ENCODE measurements at places on chromosomes 3 and 15.

DNA sequence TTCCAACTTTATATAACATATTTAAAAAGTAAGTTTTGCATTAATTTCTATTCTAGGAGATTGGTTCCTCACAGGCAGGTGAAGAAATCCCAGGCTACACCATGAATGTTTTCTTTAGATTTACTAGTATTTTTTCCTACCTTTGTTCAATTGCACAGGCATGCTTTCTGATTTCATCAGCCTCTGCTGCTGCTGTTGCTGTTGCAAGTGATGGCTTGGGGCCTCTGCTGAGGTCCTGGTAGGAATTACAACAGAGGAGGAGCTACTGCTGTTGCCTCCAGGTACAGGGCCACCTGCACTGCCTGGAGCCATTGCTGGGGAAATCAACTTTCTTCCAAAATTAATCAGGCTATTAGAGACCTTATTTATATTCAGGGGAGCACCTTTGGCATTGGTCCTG, 353.3 kb downstream of the PLCL2 start:
- DNase-seq: peak; percentile 7

- no peak for DNase-seq
These were observed 107.8 kb downstream of the CTNNB1 start for GRCh38 chr3:41307065-41307464.

GRCh38 chr3:14863333-14864100, 44.8 kb downstream of the FGD5 start:
- DNase-seq: peak; percentile 32

- no peak for DNase-seq
These were observed 381.4 kb downstream of the TBC1D5 start for GRCh38 chr3:17360991-17361390.

GRCh38 chr3:17444865-17445264, 297.6 kb downstream of the TBC1D5 start:
- no peak for DNase-seq

DNA sequence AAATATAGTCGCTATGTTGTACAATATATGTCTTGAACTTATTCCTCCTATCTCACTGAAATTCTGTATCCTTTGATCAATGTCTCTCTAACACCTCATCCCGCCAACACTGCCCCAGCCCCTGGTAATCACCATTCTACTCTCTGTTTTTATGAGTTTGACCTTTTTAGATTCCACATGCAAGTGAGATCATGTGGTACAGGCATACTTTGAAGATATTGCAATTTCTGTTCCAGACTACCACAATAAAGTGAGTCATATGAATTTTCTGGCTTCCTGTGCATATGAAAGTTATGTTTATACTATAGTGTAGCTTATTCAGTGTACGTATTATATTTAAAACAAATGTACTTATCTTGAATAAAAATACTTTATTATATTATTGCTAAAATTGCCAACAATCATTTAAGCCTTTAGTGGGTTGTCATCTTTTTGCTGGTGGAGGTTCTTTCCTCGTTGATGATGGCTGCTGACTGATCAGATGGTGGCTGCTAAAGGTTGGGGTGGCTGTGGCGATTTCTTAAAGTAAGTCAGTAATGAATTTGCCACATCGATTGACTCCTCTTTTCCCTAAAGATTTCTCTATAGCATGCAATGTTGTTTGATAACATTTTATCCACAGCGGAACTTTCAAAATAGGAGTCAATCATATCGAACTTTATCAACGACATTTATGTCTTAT, 257.2 kb downstream of the NFKBIZ start:
- DNase-seq: no peak

DNA sequence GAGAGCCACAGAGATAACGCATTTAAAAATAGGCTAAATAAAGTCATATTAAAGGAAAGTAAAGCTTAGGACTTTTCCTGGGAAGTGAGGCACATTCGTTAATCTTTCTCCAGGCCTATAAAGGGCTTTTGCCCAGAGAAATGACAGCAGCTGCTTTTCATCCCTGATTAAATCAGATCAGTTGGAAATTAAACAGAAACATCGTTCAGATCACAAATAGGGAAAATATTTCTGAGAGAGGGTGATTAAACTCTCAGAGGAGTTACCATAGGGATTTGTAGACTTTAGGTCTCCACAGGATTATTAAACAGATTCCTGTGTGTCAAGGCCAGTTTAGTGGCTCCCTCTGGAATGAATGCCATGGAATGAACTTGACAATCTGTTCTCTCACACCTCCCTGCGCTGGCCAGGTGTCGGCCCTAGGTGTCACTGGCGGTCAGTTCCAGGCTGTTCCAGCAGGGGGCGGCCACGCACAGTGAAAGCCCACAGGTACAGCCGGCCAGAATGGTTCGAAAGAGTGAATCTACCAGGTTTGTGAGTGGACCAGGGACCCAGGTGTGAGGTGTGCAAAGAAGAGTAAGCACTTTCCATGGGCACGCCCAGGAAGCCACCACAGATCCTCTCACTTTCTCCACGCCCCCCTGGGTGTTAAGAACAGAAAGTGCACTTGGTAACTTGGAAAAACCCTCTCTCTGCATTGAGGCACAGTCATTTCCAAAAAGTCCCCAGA, 253.0 kb upstream of the RASGRP1 start:
- peak; percentile 90 for DNase-seq

DNA sequence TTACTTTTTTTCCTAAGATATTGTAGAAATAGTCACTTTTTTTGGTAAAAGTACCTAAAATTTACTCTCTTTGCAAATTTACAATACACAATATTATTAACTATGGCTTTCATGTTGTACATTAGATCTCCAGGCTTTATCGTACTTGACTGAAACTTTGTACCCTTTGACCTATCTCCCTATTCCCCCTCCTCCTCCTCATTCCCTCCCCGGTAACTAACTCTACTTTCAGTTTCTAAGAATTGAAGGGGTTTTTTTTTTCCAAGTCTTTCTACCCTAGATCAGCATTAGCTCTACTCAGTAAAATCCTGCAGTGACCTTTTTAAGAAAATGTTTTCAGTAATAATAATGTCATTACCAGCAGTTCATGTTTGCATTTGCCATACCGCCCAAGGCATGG, 10.1 kb downstream of the HACL1 start:
- no peak for DNase-seq

GRCh38 chr3:167941234-167941995, 154.3 kb downstream of the GOLIM4 start:
- no peak for DNase-seq

GRCh38 chr3:160829486-160830009, 73.5 kb downstream of the PPM1L start:
- no peak for DNase-seq

DNA sequence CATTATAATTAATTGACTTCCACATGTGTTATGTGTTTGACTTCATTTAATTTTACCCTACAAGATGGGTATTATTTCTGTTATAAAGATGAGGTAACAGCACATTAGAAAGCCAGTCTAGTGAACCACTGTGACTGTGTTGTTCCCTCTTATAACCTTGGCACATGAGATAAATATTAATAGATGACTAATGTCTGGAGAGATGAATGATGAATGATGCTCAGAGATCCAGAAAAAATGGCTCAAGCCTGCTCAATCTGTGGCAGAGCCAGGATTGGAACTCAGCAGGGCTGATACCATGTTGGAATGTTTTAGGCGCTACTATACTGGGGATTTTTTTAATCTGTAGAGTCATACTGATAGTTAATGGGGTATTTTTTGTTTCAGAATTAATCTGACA, 118.8 kb upstream of the PTX3 start:
- no peak for DNase-seq

- no peak for DNase-seq
These were observed 332.2 kb downstream of the LPP start for GRCh38 chr3:188486126-188486525.

DNA sequence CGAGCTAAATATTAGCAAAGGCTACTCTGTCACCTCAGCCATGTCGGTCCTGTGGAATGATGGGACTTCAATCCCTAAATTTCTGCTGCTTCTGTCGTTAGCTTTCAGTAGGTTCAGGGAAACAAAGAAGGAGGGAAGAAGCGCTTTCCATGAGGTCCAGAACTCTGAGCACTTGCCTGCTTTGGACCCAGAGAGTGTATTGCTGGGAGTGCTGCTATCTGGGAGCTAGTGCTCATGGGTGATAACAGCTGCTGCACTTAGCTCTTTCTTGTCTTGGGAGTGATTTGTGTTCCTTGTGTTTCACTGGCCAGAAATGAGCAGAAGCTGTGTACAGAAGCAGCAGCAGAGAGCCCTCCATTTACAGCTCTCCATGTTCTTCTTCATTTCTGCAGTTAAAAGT, 369.8 kb downstream of the DIPK2A start:
- DNase-seq: no peak

DNA sequence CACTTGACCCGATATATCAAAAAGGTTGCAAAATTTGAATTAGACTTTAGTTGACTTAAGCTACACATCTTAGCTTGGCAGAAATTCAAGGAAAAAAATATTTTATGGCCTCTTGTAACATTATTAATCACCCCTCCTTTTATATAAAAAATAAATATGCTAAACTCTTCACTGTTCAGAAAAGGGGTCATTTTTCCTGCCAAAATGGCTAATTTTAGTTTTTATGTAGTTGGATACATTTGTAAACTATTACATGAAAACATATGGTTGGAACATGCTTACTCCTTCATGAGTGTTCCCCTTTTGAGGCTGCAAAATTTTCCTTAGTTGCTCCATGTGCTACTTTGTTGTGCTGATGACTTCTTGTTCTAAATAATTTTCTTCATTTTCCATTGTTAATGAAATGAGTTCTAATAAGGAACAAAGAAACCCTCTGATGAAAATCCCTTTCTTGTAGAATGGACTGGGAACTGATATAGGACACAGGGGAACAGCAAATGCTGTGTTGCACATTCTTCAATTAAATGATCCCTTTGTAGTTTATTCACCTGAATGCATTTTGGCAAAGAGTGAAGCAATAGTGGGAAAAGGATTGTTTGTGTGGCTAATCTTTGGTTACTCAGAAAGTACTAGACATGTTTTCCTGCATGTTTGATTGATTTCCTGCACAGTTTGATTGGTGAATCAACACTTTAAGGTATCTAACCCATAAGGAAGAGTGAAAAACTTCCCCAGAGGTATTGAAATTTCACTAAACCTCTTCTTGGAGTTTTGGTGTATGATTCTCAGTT, 349.3 kb downstream of the TIGIT start:
- DNase-seq: no peak

DNA sequence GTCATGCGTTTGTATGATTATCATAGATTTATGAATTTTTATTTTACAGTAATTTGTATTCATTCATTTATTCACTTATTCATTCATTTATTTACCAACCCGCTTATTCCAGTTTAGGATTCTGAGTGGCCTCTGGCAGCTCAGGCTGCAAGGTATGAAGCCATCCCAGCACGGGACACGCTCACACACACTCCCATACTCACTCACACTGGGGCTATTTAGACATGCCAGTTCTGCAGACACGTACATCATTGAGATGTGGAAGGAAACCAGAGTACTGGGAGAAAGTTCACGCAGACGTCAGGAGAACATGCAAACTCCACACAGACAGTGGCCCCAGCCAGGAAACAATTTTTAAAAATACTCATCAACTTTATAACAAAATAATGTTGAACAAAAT, 5.1 kb downstream of the CDIN1 start:
- no peak for DNase-seq

- no peak for DNase-seq
These were observed 45.7 kb upstream of the MGLL start for GRCh38 chr3:127867986-127868385.

GRCh38 chr15:66237513-66238235, 15.9 kb downstream of the MEGF11 start:
- DNase-seq: no peak

DNA sequence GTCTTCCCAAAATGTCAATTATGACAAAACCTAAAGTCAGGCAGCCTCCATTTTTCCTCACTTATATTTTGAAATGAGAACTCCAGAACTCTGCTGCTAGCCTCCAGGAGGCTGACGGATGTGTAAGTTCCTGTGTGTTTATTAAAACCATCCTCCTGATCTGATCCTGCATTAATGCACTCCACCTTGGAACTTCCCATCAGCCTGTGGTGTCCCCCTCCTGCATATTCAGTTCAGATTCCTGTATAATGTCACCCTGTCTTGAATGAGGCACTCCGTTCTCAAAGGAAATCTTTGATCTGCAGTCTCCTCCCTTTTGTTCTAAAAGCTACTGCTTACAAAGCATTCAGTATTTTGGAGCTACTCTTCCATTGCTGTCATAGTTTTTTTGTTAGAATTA, 318.2 kb upstream of the ONECUT1 start:
- no peak for DNase-seq

- DNase-seq: no peak
These were observed 148.5 kb downstream of the OTOL1 start for GRCh38 chr3:161644891-161645635.

- no peak for DNase-seq
These were observed 29.5 kb downstream of the LPP start for GRCh38 chr3:188183452-188183851.
